Stimulated activated CD8-positive, alpha-beta memory T cell treated with anti-CD3 and anti-CD28 coated beads, Interleukin-2, amount 100 ng/mL, for 1 hour (primary cell): ENCODE measurements at places on chromosomes 12 and 14.

DNA sequence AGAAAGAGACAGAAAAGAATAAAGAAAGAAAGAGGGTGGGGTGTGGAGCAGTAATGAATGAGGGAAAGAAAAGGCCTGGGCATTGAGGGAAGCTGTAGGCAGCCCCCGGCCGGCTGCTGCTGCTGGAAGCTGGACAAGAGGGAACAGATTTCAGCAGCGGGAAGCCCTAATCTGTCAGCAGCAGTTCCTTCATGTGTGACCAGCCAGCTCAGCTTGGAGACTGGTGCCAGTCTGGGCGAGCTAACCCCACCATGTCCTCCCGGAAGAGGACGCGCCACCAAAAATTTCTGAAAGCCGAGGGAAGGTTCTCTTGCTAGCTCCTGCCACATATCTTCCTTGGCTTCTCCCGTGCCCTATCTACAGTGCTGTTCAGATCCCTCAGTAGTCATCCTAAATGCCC is 236.8 kb downstream of the GRIN2B start:
- no peak for DNase-seq

GRCh38 chr12:12720052-12720451 is 2.9 kb downstream of the CDKN1B start:
- no peak for DNase-seq

GRCh38 chr12:59372956-59373355 is 222.9 kb upstream of the SLC16A7 start:
- DNase-seq = no peak

DNA sequence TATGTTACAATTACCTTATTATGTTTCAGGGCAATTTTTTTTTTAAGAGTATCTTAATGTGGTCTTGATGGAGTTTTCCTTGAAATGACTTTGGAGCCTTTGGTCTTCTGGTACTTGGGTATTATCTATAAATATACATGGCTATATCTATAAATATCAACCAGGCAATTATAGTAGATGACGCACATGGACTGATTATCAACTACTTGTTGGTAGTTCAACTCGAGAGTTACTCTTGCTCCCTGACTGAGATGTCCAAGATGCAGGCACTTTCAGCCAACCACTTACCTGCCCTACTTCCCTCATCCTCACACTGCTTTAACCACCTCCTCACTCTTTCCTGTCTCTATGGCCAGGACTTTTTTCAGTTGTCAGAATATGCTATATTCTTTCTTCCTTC is 85.4 kb downstream of the NTN4 start:
- no peak for DNase-seq

DNA sequence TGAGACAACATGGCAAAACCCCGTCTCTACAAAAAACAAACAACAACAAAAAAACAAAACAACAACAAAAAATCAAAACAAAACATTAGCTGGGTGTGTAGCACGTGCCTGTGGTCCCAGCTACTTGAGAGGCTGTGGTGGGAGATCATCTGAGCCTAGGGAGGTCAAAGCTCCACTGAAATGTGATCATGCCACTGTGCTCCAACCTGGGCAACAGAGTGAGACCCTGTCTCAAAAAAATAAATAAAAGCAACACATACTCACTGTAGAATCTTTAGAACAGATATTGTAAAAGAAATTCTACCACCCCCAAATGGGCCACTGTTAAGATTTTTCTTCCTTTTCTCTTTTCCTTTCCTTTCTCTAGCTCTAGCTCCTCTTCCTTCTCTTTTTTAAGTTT is 26.3 kb downstream of the SLC38A1 start:
- no peak for DNase-seq

GRCh38 chr12:7395950-7396349 is 48.0 kb downstream of the CD163L1 start:
- DNase-seq = no peak

DNA sequence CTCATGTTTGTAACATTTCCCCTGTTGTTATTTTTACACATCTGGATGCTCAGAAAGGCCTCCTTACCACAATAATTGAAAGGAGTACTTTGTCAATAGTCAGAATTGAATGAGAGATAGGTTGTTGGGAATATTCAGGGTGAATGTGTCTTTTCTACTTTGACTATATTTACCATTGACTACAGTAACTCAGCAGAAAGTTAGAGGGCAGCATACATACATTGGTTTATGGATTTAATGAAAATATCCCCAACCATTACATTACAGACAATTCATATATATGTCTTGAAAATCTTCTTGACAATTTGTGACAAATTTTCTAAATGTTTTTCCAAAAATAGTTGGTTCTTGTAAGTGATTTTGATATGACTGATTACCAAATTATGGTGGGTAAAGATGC is 97.7 kb downstream of the NTS start:
- no peak for DNase-seq

- DNase-seq = no peak
Measured at GRCh38 chr14:32430326-32430725, 101.2 kb downstream of the AKAP6 start.

- no peak for DNase-seq
Measured at GRCh38 chr14:69259527-69260189, at the start of gene GALNT16. Gene GALNT16 (plus strand): TSS chr14:69260158. CDS start chr14:69260291, 133 bp downstream.

GRCh38 chr12:107798580-107798979 is 24.1 kb downstream of the ASCL4 start:
- DNase-seq = no peak

- no peak for DNase-seq
Measured at GRCh38 chr12:48022676-48023385, 18.6 kb upstream of the COL2A1 start.

DNA sequence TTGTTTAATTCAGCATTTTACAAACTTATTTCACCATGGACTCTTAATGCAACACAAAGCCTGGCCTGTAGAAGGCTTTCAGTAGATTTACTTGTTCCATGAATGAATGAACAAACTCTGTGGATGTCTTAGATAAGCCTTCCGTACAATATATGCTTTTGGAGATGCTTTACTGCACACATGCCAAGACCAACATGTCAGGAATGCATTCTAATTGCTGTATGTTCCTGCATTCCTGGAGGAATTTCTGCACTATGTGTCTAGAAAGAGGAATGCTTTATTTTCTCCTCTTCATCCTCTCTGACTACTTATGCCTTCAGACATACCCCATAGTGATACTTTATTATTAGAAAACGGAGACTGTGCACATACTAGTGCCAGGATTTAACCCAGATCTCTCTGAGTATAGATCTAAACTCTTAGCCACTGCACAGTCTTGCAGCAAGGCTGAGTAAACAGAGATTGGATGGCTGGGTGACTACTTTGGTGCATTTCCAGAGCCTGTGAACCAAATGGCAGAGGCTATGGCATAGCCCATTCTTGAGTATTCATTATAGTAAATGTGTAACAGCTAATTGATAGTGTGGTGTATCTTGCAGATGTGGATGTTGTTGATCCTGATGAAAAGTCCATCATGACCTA is 108.2 kb downstream of the SYNE2 start:
- DNase-seq = no peak

DNA sequence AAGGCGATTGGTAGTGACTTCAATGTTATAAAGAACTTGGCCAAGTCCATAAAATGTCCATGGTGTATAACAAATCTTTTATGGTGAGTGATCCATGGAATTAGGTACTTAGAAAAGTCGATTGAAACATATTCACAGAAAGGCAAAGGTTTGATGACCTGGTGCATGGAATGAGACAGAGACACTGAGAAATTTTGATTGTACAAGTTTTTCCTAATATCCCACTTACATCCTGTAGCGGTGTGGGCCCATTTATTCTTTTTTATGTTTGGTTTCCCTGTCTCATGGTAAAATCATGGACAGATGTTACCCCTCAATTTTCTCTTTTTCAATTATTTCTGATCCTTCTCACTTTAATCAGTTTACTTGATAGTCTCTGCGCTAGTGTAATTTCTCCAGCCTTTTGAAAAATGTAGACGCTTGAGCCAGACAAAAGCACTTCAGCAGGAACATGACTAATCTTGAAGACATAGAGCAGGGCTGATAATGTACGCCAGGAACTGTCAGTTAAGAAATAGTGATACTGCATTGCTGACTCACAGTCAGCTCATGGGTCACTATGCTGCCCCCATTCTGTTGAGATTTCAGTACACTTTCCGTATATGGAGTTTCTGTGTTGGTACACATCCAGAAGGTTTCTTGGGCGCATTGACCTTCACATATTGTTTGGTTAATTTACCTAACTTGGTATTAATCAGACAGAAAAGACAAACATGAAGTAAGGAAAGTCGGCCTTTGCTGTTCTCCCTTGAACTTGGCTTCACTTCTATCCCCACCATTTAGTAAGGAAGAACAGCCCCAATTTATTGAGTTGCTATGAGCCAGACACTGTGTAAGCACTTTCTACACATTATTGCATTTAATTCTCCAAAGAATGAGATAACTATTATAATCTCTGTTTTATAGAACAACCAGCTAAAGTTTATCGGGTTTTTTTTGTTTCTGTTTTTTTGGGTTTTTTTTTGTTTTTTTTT is 841.7 kb downstream of the DIO2 start:
- DNase-seq = no peak

DNA sequence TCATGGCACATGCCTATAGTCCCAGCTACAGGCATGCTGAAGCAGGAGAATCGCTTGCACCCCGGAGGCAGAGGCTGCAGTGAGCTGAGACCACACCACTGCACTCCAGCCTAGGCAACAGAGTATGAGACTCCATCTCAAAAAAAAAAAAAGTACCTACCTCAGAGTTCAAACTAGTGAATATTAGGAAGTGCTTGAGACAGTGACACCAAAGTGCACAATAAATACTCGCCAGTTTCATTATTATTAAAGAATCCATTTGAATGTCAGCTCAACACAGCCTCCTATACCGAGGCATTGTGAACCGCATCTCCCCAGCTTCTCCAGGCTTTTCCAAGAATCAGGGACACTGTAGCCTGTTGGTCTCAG is 5.0 kb downstream of the GAPDH start:
- no peak for DNase-seq

DNA sequence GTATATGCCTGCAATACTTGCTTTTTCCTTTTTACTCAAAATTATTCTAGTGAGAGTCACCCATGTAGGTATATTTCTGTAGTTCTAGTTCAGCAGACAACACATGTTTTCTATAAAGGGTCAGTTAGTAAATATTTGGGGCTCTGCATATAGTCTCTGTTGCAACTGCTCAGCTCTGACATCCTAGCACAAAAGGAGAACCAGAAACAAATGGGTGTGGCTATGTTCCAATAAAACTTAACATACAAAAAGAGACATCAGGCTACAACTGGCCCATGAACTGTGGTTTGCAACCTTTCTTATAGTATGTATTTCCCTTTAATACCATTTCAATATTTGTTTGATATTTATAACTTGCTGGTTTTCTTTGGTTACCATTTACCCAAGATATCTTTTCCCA is 11.9 kb downstream of the NT5DC3 start:
- no peak for DNase-seq

DNA sequence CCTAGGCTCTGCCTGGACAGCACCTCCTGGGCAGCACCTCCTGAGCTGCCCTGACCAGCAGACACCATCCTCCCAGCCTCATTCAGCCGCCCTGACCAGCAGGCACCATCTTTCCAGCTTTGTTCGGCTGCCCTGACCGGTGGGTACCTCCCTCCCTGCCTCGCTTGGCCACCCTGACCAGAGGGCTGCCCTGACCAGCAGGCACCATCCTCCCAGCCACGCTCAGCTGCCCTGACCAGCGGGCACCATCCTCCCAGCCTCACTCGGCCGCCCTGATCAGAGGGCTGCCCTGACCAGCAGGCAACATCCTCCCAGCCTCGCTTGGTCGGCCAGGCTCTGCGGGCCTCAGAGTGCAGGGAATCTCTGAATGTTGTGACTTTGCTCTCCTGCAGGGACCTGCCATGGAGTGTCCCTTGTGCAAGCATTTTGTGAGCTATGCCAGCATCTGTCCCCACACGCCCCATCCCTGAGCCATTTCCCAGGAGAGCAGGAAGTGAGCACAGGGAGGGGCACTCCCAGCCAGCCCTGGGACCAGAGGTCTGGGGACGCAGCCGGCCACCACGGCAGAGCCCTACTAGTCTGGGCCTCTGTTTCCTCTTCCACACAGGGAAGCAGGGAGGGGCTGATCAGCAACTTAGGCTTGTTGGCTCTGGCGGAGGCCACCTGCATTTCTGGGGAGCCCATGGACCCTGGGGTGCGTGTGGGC is 265.5 kb downstream of the SEC23A start:
- no peak for DNase-seq

GRCh38 chr14:100762089-100762515 is 35.4 kb downstream of the DLK1 start:
- DNase-seq = no peak

DNA sequence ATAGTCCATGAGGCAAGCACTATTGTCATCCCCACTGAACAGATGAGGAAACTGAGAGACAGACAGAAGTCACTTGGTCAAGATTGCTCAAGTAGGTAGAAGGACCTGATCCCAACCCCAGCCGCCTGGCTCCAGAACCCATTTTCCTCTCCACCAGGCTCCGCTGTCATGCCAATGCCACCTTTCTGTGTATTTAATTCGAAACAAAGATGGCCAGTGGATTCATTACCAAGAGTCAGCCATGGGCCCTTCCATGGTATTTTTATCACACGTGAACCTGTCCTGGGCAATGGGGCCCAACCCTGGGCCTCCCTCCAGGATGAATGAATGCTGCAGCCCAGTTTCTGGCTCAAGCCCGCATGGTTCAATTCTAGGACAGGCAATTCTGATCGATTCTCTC is 673.4 kb downstream of the BCL11B start:
- DNase-seq = no peak

- DNase-seq = no peak
Measured at GRCh38 chr14:74765721-74766120, 2.6 kb downstream of the YLPM1 start.

DNA sequence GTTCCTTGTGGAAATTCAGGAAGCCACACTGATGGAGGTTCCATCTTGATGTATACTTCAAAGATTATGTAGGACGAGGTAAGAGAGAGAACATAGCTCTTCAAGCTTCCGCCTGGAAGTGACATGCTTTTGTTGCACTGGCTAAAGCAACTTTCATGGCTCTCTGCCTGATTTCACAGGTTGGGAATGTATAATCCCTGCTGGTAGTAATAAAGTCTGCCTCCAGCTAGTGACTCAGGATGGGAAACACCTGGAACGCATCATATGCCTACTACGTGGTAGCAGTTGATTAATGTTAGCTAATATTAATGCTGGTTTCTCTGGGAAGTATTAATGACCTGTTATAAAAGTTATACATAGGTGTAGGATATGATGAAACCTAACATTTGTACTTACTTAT is 71.1 kb downstream of the PELI2 start:
- DNase-seq = no peak

DNA sequence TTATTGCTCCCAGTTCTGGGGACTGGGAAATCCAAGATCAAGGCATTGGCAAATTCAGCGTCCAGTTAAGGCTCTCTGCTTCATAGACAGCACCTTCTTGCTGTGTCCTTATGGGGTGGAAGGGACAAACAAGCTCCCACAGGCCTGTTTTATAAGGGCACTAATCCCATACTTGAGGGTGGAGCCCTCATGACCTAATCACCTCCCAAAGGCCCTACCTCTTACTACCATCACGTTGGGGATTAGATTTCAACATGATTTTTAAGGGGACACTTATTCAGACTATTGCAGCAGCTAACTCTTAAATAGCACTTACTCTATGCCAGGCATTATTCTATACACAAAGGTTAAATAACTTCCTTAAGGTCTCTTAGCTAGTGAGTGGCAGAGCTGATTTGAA is 17.3 kb downstream of the TOGARAM1 start:
- DNase-seq = no peak
